H9 (cell line): ENCODE measurements at places on chromosomes 4 and X.

- DNase-seq, result no peak
Measured at GRCh38 chrX:72105436-72105835, 26.3 kb downstream of the RTL5 start.

GRCh38 chrX:38804432-38804681 lies 3.1 kb downstream of the MID1IP1 start:
- no peak for DNase-seq

- no peak for DNase-seq
Measured at GRCh38 chrX:154727871-154728270, 23.0 kb downstream of the GAB3 start.

GRCh38 chr4:3831529-3832150 lies 65.5 kb downstream of the ADRA2C start:
- no peak for DNase-seq

DNA sequence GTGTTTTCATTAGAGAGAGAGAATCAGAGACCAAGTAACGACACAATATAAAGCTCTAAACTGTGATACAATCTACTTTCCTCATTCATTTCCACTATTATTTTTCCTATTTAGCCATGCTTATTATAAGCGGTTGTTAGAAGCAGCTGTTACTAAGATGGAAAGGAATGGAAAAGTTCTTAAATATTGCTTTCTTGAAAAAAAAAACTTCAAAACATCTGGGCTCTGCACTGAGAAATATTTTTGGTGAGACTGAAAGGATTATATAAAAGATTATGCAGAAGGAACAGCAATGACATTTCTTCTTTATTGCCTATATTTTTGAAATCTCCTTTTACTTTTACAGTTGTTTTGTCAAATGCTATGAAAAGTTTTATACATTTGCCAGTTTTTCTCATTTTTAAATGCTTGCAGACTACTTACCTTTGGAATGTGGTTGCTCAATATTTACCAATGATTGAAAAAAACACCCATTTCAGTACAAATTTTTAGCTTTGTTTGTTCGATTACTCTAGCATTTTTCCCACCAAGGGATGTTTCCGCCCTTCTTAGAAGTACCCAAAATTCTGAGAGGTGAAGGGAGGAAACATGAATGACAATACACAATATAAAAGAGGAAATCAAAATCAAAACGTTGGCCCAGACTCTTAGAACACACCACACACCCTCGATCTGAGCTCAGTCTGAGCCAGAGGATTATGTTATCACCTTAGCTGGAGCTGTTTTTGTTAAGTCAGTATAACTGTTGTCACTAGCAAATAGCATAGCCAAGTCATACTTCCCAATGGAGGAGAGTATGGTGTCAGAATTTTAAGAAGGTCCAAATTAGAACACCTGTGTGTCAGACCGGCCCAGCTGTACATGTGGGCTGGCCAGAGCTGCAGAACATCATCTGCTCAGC lies 18.4 kb downstream of the DKK2 start:
- no peak for DNase-seq

DNA sequence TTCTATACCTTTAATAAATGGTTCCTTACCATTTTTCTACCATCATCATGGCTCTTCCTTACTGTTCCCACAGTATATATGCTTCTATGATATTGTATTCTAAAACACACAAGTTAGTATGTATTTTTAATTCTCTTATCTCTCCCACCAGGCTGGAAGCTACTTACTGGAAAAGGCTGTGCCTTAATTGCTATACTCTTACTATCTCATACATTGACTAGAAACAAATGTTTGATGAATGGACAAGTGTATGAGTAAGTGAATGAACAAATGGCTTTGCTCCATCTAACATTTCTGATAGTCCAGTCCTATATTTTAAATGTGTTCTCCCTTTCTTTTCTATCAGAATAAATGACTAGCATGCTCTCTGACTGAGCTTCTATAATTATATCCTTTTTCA lies 320.8 kb upstream of the RASGEF1B start:
- DNase-seq, result no peak

DNA sequence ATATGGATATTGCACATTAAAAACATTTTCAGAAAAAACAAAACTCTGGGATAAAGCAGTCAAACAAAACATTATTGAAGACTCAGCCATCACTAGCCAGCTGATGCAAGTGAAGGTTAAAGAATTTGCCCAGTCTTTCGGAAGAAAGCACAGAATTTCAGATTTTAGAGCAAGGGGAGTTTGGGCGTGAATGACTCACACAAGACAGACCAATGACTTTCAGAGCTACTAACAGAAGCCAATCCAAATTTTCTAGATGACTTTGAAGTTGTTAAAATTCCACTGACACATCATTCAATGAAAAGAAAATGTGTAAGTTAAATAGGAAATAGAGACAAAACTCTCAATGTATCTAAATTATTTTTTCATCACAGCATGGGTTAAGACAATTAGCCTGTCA lies 4.0 kb downstream of the MRFAP1L1 start:
- no peak for DNase-seq

- no peak for DNase-seq
Measured at GRCh38 chrX:65933085-65933589, 106.7 kb downstream of the VSIG4 start.

DNA sequence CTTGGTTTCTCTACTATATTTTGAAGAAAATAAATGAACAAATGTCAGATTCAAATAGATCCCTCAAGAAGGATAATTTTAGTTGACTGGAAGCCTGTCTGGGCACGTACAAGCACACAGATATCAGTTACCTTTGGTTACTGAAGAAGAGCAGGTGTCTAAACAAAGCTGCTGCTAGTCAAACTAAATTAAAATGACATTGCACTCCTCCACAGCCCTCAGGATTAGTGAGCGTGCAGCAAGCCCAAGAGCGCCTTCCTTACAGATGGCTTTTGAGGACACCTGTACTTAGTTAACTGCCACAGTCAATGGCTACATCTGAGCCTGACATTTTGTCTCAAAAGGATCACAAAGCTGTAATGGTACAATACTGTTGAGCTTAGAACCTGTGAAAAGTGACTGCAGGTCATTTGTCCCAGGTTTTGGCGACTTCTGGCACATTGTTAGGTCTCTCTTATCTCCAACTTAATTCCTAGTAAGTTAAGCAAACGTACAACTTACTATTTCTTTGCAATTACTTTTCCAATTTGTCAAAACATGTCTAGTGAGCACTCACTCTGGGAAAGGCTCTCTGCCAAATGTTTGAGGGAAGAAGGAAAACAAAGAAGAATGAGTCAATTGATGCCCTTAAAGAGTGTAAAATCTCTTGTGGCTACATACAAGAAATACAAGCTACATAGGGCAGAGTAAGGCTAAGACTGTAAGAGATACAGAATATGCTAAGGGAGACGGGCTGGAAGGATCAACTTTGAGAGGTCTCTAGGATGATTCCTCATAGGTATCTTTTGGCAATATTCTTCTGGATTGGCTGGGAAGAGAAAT lies 25.6 kb upstream of the DAPP1 start:
- no peak for DNase-seq

- DNase-seq, result no peak
Measured at GRCh38 chr4:76562161-76562560, 127.1 kb downstream of the SHROOM3 start.

- DNase-seq, result no peak
Measured at GRCh38 chr4:68369142-68369805, 19.4 kb upstream of the YTHDC1 start.

GRCh38 chr4:26856906-26857277 lies 3.7 kb upstream of the STIM2 start:
- DNase-seq, result no peak

GRCh38 chr4:39706334-39706733 lies 8.4 kb downstream of the UBE2K start:
- no peak for DNase-seq

DNA sequence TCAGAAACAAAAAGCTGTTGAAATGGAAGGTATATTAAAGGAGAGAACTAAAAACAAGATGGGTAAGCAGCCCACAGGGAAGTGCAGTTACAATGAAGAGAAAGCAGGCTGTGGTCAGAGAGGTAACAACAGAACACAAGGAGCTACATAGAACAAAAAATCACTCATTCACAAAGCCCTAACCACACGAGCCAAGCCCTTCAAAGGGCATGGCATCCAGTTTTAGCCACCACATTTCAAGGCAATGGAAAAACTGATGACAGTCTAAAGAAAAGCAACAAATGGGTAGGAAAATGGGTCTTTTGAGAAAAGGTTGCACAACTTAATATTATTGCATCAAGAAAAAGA lies 37.5 kb downstream of the KDR start:
- no peak for DNase-seq

DNA sequence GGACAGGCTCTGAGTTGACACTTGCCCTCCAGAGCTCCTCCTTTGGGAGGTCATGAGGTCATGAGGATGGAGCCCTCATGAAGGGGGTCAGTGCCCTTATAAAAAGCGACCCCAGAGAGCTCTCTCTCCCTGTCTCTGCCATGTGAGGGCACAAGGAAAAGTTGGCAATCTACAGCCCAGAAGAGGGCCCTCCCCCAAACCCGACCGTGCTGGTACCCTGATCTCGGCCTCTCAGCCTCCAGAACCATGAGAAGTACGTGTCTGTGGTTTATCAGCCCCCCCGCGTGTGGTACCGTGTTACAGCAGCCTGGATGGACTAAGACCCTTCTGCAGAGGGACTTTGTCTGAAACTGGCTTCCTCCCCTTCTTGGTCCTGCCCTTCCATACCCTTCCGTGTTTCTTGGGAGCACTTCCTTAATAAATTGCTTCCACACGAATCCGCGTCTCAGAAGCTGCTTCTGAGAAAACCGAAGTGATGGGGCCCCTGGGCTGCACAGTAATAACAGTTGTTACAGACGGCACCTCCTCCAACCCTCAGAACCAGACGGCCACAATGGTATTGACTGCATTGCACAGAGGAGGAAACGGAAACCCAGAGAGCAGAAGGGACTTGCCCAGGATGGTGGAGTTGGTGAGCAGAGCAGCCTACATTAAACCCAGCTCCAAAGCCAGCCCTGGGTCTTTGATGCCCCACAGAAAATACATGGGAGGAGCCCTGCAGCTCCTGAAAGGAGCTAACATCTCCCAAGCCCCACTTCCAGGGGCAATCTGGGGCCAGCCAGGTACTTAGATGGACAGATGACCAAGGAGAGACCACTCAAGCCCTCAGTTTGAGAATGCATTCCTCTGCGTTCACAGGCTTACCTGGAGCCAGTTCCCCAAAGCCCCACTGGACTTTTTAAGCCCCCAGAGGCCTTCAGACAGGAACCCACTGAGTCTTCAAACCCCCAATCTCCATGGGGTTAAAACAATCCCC lies 242.7 kb downstream of the BCOR start:
- no peak for DNase-seq

DNA sequence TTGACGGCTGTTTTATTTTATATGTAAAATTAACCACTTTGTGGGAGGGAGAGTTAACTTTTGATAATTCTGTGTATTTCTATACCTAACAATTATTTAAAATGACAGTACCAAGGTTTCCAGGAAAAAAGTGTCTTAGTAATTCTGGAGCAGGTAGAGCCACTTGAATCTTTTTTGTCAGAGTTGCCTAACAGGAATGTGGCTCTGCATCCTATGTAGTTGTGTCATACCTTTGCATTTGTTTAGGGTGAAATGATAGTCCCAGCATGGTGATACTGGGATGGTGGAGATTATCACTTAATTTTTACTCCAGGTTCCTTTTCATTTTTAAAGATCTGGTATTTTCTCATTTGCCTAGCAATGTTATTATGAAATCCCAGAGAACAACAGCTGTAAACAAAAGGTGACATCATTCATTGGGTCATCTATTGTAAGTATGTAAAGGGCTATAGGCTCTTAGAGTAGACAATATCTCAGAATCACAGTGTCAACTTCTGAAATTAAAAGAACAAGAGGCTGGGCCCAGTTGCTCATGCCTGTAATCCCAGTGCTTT lies 9.6 kb downstream of the SGMS2 start:
- DNase-seq, result no peak

GRCh38 chrX:8091510-8091909 lies 79.6 kb downstream of the VCX2 start:
- DNase-seq, result no peak

DNA sequence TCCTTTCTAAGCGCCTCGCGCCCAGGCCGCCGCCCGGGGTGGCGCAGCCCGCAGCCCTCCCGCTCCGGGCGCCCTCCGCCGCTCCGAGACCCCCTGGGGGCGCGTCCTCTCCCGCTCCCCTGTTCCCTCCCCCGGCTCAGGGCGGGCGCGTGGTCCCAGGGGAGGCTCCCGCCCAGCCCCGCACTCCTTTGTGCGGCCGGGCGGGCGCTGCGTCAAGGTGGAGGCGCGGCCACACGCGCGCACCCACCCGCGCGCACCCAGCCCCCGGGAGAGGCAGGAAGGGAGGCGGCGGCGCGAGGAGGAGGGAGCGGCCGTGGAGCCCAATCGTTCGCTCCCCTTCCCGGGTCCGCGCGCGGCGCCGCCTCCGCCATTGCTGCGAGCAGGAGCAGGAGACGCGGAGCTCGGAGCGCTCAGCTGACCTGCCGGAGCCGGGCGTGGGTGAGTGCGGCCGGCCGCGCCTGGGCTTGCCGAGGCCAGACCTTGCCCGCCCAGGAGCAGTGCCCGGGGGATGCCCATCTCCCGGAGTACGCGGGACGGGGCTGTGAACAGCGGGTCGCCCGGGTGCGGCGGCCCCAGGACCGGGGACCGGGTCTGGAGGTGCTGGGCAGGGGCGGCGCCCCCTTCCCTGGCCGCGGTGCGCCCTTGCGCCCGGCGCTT lies at the start of gene NSG1:
Gene NSG1, plus strand, starts transcription at position 367 of the 657 bp plus-strand sequence. CDS start 528 bp downstream, outside the sequence.
- no peak for DNase-seq

- no peak for DNase-seq
Measured at GRCh38 chrX:11757397-11757718, 679 bp upstream of the MSL3 start.

- peak; percentile 28 for DNase-seq
Measured at GRCh38 chrX:129983575-129984110, 1.2 kb downstream of the BCORL1 start.

- DNase-seq, result no peak
Measured at GRCh38 chr4:143763587-143763986, 63.1 kb upstream of the FREM3 start.

GRCh38 chrX:15758140-15758539 lies 20.1 kb downstream of the CA5B start:
- DNase-seq, result no peak

DNA sequence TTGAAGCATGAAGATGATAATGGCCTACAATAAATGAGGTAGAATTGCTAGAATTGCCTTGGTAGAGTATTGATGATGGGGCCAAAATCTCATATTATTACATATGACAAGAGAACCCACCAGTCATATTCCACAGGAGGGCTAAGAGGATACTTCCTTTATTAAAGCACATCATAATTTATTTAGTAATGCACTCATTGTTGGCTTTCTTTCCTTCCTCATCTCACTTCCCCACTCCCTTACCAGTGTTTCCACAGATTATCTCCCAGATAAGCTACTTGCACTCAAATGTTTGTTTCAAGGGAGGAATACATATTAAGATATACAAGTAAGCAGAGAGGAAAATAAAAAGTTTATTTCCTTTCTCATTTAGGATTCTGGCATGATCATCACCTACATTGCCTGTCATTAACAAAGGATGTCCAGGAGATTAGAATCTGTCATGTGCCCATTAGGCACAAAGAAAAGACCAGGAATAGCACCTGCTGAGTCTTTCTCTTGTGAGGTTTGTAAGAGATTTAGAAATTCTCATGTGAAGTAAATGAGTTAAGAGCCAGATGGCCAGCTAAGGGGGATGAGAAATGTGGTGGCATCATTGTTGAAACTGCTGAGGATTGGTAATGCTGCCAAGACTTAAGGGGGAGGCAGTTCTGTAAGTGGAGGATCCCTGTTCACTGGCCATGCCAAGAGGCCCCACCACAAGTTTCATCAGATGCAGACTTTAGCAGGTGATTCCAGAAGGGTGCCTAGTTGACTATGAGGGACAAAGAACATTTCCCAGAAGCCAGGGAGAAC lies 52.4 kb upstream of the PRDM8 start:
- no peak for DNase-seq
